Astrocyte (in vitro differentiated cells and primary cell): ENCODE measurements at places on chromosomes 3 and 15. TPM values are rescaled to one million over a fixed set of nuclear protein-coding genes. Genes with fewer than 3 reads are reported as not detected.

DNA sequence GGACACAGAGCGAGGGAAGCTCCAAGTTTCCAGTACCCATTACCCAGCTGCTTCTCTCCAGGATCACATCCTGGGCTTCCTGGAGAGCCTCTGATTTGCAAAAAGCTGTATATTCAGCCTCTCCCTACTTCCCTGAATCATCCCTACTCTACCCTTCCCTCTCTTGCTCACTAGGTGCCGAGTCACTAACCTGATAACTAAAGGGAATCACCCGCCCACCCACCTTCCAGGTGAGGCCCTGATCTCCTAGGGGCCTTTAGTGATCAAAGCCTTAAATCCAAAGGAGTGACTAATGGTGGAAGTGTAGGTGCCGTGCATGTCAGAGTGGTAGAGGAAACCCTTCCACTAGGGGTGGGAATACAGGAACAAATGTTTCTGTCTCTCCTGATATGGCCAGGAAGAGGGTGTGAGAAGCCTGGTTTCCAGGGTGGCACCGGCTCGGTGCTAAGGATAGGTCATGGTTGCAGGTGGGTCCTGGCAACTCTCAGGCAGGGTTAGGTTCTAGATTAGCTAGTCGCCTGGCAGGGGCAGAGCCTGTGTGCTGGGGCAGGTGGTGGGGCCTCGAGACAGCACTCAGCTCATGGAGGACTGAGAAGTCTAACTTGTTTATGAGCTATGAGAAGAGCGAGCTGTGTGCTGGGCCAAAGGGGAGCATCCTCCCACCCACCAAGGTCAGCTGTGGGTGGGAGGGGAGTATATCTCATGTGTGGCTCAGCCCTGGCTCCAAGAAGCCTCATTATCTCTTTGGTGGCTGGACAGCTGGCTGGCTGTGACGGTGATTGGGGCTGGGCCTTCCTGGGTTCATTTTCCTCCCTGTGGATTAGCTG lies 10.1 kb downstream of the SEMA7A start:
- H3K4me1 ChIP-seq = peaks cover 83% of the 10 kb centered on the region
- H3K27ac ChIP-seq = peak overlapping the region; percentile 70
- H3K4me3 ChIP-seq = no peak overlapping the region
- H3K36me3 ChIP-seq = peaks cover 5% of the 10 kb centered on the region
- H3K27me3 ChIP-seq = no peaks in the 10 kb centered on the region

LEKR1 gene
- 0.27 and 0.43 TPM in 2 replicates for total RNA-seq

- H3K27ac ChIP-seq = peak overlapping the region; percentile 94
- peak; percentile 96 for DNase-seq
- H3K4me1 ChIP-seq = peaks cover 22% of the 10 kb centered on the region
- H3K36me3 ChIP-seq = no peaks in the 10 kb centered on the region
- H3K4me3 ChIP-seq = peak overlapping the region; percentile 35
Observed at GRCh38 chr3:84108442-84108971, 850.3 kb upstream of the CADM2 start.

- H3K36me3 ChIP-seq = no peaks in the 10 kb centered on the region
- H3K4me1 ChIP-seq = no peaks in the 10 kb centered on the region
- DNase-seq = peak; percentile 18
- peaks cover 18% of the 10 kb centered on the region for H3K27me3 ChIP-seq
- no peak overlapping the region for H3K4me3 ChIP-seq
Observed at GRCh38 chr3:50519471-50520089, 16.1 kb upstream of the CACNA2D2 start.

DNA sequence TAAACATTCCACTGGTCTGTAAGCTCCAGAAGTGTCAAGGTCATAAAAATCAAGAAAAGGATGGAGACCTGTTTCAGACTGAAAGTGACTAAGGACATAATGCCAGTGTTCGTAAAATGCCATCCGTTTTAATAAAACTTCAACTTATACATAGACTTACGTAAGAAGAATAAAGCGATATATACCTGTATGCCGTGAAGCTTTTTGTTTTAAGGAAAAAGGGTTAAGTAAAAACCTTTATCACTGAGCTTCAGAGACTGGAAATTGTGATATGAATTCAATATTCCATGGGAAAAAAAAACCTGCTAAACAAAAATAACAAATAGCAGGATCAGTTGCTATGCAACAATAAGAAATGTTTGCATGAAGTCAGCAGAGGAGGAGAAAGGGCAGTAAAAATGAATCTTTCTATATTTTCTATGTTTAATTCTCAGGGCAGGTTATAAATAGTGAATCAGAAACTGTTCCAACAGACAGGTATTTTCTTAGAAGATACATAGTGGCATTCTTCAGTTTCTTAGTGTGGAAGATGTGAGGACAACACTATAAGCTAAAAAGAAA lies 42.5 kb downstream of the CHSY1 start:
- DNase-seq = no peak
- no peaks in the 10 kb centered on the region for H3K27me3 ChIP-seq
- peaks cover 26% of the 10 kb centered on the region for H3K4me1 ChIP-seq
- no peak overlapping the region for H3K4me3 ChIP-seq
- peak overlapping the region; percentile 21 for H3K27ac ChIP-seq

SLC24A1 gene
- total RNA-seq = 10.3 and 12.4 TPM in 2 replicates

DNA sequence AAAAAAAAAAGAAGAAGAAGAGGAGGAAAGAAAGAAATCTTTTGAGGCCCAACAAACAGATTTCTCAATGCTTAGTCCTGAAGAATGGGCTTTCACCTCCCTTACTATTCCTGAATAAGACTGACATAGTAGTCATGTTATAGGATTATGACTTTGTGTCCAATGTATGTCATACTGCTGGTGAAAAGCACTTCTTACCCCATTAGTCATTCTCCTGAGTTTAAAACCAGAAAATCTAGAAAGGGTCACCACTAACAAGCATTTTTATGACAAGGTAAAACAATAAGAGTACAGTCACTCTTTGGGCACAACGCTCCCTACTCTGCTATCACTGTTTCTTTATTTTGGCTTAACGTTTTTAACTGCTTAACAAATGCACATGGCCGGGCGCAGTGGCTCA lies 88.2 kb downstream of the IGSF11 start:
- H3K27ac ChIP-seq = no peak overlapping the region
- H3K4me3 ChIP-seq = no peak overlapping the region
- H3K36me3 ChIP-seq = no peaks in the 10 kb centered on the region
- no peak for DNase-seq
